GM20000 (cell line): ENCODE measurements at places on chromosomes 4 and X.

DNA sequence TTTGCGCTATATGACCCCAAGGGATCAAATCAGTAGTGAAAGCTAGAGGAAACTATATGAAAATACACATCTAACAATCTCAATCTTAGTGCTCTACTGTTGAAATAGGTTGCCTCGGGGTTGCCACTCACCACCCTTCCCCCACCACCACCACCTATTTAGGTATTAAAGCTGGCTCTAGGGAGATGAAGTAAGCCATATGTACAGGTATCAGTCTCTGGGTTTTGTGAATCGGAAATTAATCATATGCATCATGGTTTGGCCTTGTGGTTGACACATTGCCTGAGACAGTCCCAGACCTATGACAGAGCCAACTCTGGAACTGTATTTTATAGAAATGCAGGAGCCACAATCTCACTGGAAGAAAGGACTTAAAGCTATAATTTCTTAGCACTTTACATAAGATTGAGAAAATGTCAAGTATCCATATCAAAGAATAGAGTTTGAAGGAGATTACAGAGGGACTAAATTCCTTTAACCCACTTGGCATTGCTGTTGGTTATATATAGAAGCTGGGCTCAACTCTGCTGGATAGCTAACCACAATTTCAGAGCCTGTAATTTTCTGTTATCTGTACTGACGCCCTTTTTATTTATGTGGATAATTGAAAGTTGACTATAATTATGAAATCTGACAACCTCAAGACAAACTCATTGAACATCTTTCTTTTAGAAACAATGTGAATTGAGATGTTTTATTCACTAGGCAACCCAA, 26.7 kb upstream of the BMP2K start:
- DNase-seq: no peak

DNA sequence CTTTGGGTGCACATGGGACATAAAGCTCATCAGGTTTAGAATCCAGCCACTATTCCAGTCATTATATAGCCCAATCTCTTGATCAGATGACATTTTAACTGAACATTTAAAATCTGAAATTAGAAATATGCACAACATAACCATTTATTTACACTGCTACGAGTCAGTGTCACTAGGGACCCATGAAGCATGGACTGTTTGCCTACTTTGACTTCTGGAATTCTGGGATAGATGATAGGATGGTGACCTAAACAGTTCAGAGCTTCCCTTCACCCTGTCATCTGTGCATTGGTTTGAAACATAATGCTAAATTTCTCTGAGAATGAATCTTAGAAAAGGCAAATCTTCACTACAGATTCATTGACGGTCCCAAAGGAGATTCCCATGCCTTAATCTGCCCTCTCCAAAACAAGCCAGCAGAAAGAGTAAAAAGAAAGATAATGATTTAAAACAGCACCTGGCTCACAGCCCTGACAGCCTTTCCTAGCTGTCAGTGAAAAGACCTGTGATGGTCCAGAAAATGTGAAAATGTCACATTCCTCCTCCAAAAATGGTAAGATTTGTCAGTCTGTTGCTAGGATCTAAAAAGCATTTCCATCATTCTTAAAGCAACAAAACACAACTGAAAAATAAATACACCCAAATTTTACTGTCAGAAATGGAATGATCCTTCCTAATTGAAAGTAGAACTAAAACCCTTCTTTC, 18.9 kb upstream of the HERC3 start:
- no peak for DNase-seq

GRCh38 chr4:98716796-98717195, 58.4 kb upstream of the TSPAN5 start:
- no peak for DNase-seq

DNA sequence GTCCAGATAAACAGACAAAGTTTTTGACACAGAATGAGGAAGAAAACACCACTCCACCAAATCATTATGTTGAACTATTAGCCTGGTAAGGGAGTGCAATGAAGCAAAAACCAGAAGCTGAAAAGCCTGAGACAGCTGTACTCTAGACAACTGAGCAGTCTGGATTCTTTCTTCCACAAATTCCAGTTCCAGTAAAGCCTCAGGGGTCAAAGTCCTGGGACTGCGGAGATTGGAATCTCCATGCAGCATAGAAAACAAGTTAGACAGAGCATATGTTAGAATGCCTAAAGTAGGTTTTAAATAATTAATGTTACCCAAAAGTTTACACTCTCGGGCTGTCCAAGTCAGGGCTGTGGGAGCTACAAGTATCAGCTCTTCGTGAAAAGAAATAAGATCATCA, 263.2 kb downstream of the TECRL start:
- no peak for DNase-seq

DNA sequence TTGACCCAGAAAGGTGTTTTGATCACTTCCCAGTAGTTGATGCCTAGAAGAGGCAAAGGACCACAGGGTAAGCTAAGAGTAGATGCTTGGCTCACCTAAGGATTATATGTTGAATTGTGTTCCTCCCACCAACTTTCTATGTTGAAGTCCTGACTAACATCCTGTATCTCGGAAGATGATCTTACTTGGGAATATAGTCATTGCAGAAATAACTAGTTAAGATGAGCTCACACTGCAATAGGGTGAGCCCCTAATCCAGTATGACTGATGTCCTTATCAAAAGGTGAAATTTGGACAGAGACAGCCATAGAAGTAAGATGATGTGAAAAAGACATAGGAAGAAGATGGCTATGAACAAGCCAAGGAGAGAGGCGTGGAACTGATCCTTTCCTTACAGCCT, 3.3 kb upstream of the HMGB2 start:
- no peak for DNase-seq

GRCh38 chr4:111937368-111937767, 207.9 kb upstream of the FAM241A start:
- peak; percentile 10 for DNase-seq

GRCh38 chr4:151294833-151295496, 18.0 kb downstream of the PRSS48 start:
- no peak for DNase-seq

DNA sequence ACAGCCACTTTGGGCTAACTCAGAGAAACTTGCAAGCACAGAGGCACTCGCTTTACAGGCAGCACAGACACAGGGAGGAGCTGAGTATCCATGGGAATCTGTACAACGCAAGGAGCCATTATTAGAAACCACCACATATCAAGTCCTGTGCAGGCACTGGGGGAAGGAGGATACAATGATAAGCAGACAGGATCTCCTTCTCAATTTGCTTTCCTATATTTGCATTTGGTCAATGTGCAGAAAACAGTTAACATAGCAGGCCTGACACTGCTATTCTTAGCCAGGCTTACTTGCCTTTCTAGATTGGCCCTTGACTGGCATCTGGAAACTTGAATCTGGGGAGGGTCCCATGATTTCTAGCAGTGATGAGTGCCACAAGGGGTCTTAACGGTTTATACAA, 65.8 kb downstream of the TEC start:
- DNase-seq: no peak

DNA sequence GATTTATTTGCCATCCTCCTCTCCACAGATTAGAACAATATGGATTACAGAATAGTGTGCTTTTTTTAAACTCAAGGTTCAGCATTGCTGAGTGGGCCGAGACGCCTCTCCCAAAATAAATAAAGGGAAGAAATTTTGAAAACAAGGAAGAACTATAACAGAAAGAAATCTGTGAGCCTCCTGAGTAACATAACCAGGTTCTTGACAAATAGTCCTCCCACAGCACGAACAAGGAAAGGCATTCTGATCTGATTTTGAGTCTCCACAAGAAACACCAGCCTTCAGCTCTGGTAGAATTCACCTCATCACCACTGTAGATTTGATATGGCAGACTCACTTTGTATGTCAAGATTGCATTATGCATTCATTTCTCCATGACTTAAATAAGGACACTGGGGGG, 173.6 kb downstream of the HHIP start:
- no peak for DNase-seq

DNA sequence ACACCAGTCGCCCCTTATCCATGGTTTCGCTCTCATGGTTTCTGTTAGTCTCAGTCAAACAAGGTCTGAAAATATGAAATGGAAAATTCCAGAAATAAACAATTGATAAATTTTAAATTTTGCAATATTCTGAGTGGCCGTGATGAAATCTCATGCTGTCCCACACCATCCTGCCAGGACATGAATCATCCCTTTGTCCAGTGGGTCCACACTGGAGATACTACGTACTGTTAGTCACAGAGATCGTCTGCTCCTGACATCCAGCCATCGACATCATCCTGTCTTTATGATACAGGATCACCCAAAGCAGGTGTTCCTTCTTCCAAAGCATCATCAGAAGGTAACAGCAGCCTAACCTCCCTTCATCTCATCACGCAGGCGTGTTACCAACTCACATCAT, 76.5 kb upstream of the MSX1 start:
- no peak for DNase-seq

GRCh38 chr4:152577708-152578396, 42.0 kb upstream of the FBXW7 start:
- DNase-seq: no peak

DNA sequence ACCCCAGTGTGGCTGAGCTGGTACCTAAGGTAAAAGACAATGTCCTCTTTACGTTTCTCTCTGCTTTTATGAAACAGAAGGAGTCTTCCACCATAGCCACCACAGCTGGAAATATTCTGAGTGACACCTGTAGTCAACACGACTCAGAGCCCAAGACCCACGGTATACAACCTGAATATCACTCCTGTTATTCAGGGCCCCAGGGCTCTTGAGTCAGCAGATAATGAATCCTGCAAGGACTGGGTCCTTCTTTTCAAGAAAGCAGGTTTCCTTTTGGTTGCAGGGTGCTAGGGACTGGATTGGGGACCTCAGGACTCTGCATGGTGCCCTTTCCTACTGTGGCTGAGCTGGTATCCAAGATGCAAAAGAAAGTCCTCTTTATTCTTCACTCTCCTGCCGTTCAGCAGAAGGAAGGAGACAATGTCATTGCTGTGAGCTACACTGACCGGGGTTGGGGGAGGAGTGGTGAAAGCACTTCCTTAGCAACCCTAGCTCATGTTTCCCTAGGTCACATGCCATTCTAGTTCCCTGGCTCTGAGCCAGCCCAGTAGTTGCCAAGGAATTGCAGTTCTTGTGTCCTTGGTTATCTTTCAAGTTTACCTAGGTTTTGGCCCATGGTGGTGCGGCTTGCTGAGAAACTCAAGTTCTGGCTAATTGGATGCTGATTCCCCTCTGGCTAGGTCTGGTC, 23.7 kb upstream of the UNC5C start:
- DNase-seq: no peak

GRCh38 chr4:11228530-11228929, 200.2 kb downstream of the HS3ST1 start:
- DNase-seq: no peak

DNA sequence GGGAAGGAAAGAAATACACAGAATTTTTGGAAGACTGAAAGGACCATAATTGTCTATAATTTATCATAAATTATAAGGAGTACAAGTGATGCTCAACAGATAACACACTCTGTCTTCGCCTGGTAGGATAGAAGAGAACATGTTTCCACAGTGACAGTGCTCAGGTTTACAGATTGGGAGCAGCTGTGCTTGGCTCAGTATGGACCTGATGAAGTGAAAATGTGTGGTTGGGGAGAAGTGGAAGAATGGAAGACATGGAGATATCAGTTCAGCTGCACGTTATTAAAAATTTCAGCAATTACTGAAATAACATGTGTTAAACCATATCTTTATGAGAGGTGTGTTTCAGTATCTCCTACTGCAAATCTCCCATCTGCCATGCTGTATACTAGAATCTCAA, 90.6 kb downstream of the TLL1 start:
- DNase-seq: no peak

GRCh38 chr4:3679851-3680311, 86.3 kb upstream of the ADRA2C start:
- DNase-seq: no peak

DNA sequence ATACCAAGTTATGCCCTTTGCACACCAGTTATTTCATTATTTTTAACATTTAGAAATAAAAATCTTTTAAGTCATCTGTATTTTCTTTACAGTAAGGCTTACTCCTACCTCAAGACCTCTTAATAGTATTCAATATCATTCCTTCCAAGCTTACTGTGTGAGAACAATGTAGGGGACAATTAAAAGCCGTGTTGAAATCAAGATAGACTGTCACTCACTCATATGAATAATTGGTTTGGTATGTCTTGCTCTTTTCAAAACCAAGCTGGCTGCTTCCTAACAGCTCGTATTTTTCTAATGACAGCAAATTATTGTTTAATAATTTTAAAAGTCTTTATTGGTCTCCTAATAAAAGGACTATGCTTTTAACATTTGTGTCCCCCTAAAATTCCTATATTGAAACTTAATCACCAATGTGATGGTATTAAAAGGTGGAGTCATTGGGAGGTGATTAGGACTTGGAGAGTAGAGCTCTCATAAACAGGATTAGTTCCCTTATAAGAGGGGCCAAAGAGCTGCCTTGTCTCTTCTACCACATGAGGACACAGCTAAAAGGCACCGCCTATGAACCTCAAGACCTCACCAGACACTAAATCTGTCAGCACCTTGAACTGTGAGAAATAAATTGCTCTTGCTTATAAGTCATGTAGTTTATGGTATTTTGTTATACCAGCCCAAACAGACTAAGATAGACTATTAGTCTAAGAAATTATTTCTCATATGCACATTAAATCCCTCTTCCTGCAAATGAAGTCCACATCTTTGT, 4.1 kb downstream of the ABCB7 start:
- DNase-seq: no peak

- DNase-seq: no peak
These were observed 164.6 kb downstream of the BANK1 start for GRCh38 chr4:101954975-101955678.

DNA sequence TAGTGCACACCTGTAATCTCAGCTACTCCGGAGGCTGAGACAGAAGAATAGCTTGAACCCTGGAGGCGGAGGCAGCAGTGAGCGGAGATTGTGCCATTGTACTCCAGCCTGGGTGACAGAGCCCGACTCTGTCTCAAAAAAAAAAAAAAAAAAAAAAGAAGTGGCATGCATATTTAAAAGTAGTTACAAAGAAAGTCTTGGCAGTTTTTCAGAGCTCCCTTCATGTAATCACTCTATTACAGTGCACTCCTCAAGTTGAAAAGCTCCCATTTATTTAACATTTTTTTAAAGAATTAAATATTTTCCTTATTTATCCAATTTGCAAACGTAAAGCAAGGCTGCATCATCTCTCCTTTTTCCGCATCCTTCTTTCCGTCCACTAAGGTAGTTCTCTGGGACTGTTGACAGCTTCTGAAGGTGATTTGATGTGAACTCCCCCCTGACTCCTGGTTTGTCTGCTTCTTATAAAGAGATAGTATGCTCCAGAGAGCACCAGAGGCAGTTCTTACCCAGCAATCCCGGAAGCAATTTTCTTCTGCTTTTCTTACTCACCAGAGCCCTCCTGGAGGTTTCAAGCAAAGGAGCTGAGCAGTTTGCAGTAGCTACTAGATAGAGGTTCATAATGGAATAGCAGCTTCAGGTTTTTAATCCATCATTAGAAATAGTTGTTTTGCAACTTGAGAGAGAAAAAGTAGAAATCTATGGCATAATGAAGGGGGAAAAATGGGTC, 151.0 kb downstream of the PALLD start:
- DNase-seq: no peak
